Mesothelial cell of epicardium (in vitro differentiated cells): ENCODE measurements at places on chromosomes 12 and 14.

GRCh38 chr12:4584896-4585295 lies 22.9 kb downstream of the DYRK4 start:
- no peak for DNase-seq

DNA sequence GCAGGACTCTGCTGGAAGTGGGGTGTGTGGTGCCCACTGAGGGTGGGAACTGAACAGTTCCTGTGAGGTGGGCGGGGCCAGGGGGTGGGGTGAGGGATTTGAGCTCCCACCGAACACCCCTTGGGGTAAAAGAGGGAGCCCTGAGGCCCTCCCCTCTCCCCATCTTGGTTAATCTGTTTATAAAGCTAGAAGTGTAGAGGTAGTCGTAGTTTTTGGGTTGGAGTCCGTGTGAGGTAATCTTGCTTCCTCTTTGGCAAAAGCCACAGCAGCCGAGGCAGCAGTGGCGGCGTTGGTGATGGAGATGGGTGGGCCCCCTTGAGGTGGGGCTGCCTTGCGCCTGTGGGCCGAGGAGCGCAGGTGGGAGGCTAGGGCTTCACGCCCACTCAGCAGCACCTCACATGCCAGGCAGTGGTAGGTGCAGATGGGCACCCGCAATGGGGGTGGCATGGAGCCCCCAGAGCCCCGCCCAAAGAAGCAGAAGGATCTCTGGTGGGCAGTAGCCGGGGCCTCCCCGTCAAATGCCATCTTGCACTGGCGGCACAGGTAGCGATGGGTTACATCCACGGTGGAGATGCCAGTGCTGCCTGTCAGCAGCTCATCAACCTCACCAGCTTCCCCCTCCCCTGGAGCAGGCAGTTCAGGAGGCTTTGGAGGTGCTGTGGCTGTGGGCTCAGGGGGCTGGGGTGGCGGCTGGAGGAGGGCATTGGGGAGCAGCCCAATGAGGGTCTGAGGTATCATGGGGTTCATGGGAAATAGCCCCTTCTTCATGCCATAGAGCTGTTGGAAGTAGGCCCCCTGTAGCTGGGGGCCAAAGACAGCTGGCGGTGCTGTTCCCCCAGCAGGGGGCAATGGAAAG lies 29.6 kb downstream of the ZFHX2 start:
- no peak for DNase-seq

GRCh38 chr12:101777978-101778377 lies 38.7 kb upstream of the SYCP3 start:
- DNase-seq, result no peak

DNA sequence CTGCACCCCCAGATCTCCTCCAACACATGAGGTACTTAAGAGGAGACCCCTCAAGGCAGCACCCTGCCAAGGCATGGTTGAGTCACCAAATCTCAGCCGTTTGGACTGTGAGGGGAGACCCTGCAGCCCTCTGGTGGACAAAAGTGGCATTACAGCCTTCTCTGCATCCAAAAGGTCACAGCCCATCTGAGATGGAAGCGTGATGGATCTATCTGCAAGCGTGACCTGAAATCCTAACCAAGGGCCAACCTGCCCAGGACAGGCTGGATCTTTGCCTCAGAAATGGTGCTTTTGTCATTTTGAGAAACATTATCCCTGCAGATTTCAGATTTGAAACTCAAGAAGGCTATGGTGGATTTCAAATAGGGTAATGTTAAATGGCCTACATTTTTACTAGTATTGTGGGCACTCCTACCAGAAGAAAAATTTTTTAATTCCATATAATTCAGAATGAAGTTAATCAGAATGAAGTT lies 23.7 kb upstream of the DHRS4 start:
- DNase-seq, result peak; percentile 83

GRCh38 chr14:36746872-36747271 lies 85.2 kb downstream of the PAX9 start:
- DNase-seq, result no peak

DNA sequence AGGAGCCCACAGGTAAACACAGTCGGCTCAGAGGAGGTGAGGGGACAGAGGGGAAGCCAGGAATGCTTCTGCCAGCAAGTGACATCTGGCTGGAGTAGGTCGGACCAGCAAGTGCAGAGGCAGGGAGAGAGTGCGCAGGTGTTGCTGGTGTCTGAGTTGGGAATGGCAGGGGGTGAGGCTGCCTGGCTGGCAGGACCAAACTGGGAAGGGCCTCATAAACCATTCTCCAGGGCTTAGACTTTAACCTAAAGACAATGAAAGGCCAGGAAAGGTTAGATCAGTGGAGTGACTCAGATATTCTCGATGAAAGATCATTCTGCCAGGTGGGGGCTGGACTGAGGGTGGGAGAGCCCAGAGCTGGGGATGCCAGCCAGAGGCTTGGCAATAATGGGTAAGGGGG lies 66.4 kb downstream of the ITPK1 start:
- DNase-seq, result no peak

DNA sequence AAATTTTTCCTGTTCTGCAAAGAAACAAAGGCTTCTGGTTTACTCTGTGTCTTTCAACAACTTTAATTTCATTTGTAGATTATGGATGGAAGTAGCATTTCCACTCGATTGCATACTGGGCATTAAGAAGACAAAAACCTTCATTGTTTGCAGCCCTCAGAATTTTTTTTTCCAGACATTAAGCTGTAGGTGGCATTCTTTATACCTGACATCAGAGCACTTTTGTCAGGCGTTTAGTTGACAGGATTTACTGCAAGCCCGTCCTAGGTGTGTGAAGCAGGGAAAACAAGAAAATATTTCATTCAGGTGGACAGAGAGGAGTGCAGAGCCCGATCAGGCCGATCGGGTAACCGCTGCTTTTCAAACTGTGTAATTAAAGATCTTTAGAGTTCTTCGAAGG lies 107.5 kb downstream of the TMEM260 start:
- DNase-seq, result no peak

- no peak for DNase-seq
Observed at GRCh38 chr12:42473561-42473960, 116.0 kb downstream of the PRICKLE1 start.

GRCh38 chr14:102396521-102396920 lies 33.8 kb downstream of the TECPR2 start:
- DNase-seq, result no peak

DNA sequence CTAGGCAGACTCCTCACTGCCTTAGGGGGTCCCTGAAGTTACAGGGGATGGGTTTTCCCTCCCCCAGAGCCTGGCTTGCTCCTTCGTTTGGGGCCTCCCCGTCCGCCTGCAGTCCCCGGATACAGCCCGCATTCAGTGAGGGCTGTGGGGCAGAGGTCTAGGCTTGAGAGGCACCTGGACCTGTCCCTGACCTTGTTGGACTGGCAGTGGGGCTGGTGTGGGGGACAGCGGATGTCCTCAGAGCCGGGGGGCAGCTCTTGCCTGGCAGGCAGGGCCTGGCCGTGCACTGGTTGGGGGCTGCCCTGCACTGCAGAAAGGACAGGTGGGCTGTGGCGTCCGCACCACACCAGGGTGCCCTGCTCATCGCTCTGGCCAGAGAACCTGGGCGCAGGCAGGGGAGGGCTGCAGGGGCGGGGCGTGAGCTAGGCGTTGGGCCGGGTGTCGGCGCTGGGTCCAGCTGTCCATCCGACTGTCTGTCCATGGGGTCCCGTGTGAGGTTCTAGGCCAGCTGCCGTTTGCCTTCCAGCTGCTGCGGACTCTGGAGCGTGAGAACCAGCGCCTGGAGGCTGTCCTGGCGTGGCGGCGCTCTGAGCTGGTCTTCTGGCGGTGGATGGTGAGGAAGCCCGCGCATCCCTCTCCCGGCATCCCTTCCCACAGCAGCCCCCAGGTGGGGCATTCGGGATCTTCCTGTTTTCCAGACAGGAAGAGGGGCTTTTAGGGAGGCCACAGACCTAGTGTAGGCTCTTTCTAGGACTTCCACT lies 6.0 kb downstream of the TEDC1 start:
- no peak for DNase-seq

DNA sequence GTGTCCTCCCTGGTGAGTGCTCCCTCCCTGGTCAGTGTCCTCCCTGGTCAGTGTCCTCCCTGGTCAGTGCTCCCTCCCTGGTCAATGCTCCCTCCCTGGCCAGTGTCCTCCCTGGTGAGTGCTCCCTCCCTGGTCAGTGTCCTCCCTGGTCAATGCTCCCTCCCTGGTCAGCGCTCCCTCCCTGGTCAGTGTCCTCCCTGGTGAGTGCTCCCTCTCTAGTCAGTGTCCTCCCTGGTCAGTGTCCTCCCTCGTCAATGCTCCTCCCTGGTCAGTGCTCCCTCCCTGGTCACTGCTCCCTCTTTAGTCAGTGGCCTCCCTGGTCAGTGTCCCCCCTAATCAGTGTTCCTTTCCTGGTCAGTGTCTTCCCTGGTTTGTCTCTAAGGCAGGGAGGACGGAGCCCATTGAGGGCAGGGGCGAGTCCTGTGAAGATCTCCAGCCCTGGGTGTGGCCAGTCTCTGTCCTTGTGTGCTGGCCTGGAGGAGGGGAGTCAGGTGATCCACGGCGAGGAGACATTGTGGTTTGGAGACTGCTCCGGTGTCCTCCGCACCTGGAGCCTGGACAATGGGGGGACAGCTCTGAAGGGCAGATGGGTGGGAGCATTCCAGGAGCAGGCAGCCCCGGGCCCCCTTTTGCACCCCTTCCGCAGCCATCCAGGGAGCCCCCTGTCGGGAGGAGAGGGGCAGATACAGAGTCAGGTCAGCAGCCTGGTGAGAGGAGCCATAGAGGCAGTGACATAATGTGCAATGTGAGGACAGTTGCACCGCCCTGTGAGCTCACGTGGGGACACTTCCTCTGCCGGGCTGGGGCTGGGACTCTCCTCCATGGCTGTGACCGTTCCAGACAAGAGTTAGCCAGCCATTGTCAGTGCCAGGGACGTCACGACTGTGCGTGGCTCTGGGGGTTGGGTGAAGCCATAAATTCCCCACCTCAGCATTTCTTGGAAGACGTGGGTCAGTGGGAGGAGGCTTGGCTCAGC lies 93.4 kb downstream of the ADGRD1 start:
- no peak for DNase-seq

DNA sequence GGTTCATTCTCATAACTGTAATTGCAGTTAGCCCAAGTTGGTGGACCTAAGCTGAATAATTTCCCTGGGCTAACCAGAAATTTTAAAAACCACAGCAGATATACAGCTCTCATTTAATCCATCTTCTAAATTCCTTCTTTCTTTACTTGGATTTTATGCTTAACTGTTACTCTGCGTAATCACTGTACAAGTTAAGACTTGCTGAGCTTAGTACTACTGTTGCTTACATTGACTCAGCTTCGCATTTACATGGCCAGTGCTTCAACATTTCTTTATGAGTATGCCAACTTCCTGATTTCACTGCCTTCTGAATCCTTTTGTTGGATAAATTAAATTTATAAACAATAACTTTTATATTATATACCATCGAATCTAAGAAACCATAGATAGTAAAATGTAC lies 147.4 kb downstream of the SLC38A4 start:
- DNase-seq, result no peak

DNA sequence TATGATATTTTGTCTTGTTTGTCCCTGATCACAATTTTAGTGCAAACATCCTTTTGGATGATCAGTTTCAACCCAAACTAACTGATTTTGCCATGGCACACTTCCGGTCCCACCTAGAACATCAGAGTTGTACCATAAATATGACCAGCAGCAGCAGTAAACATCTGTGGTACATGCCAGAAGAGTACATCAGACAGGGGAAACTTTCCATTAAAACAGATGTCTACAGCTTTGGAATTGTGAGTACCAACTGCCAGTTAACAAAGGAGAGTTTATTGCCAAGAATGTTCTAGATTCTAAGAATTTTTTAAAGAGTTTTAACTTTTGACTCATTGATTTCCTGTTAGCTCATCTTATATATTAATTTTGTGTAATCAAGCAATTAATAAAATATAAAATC lies 55.4 kb downstream of the IRAK3 start:
- DNase-seq, result no peak

DNA sequence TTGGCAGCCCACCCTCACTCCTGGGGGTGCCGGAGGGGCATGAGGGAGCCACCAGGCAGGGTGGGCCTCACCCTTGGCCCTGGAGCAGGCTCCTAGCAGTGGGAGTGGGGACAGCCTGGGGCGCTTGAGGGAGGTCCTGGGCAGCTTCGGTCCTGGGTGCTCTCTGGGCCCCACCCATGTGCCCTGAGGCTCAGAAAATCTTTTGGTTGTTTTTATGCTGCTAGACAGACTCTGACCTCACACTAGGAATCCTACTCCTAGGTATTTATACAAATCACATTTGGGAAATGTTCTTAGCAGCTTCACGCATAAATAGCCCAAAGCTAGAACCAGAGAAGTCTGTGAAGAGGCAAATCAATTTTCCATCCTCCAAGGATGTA lies 10.9 kb upstream of the ULK1 start:
- no peak for DNase-seq

DNA sequence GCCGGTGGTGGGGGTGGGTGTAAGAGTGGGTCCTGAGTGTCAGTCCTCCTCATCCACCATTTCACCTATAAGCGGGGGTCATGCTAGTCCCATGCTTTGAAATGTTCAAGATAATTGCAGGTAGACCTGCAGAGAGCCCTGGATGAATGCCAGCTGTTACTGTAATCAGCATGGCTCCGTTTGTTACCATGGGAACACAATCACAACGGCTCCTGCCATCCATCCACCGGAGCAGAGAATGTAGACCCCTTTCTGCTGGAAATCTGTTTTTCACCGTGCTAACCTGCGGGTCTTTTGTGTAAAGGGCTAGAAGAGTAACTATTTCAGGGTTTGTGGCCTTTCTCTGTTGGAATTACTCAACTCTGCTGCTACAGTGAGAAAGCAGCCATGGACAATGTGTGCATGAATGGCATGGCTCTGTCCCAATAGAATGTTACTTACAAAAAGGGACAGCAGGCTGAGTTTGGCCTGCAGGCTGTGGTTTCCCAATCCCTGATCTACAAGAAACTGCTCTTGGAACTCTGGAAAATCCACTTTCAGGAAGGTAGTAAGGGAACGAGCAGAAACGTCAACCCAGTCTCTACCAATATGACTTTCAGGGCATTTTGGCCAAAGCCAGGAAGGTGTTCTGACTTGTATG lies 36.1 kb downstream of the KCTD10 start:
- DNase-seq, result no peak

- no peak for DNase-seq
Observed at GRCh38 chr12:62933602-62934238, 1.2 kb downstream of the PPM1H start.

- no peak for DNase-seq
Observed at GRCh38 chr14:94989946-94990345, 167.4 kb downstream of the DICER1 start.

- DNase-seq, result peak; percentile 52
Observed at GRCh38 chr12:111024205-111024801, 103.9 kb upstream of the MYL2 start.

GRCh38 chr12:56816491-56816890 lies 53.4 kb downstream of the HSD17B6 start:
- no peak for DNase-seq

DNA sequence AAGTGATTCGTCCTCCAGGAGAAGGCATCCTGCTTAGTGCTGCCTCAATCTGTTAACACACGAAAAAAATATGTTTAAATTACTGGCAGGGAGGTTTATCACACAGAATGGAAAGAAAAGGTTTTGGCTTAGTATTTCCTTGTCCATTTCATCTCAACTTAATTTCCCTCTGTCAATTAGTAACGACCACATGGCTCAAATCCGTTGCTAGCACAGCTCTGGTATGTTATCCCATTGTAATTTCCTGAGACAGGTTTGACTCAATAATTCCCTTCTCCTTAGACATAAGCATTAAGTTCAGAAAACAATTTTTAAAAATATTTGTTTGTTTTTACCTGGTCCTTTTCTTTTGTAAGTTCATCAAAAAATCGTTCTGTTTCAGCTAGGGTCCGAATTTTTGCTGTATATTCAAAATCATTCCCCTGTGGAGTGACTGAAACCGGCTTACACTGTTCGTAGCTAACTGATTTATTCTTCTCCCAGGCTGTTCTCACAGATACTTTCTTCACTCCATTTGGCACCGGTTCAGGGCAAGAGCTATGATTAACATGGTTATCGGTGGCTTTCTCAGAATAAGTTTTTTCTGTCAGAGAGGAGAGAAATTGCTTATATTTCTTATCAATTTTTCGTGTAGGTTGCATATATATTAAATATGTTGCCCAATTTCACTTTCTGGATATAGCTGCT lies 10.1 kb upstream of the PITPNM2 start:
- no peak for DNase-seq
